Astrocyte of the spinal cord (primary cell): ENCODE measurements at places on chromosomes 1 and 21.

DNA sequence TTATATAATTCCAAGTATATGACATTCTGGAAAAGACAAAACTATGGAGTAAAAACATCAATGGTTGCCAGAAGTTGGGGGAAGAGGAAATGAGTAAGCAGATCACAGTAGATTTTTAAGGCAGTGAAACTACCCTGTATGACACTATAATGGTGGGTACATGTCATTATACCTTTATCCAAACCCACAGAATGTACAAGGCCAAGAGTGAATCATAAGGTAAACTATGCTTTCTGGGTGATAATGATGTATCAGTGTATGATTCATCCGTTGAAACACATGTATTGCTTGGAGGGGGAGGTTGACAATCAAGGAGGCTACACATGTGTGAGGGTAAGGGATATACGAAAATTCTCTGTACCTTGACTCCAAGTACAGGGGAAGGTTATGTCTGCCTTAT lies 862.7 kb downstream of the PLA2G4A start:
- peak; percentile 96 for DNase-seq

DNA sequence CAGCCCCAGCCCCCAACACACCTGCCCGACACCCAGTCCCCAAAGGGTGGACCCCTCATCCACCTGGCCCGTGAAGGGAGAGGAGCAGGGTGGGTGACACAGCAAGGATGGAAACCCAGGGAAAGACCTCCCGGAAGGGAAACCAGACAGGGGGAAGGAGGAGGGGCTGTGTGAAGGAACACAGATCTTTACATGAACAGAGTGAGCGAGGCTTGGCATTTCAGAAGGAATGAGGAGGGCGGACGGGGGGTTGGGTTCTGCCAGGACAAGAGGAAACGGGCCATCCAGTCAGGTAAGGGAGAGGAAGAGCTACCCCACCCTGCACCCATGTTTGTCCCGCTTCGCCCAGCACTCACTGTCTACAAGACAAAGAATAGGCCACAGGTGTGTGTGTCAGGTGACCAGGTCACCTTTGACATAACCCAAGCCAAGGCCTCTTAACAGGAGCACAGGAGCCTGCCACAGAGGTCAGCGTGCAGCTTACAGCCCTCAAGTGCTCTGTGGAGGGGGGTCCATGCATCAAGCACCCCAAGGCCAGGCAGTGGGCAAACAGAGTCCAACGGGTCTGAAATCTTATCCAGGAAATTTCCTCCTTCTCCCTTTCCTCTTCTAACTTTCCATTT lies 18.0 kb upstream of the PRDM15 start:
- no peak for DNase-seq

DNA sequence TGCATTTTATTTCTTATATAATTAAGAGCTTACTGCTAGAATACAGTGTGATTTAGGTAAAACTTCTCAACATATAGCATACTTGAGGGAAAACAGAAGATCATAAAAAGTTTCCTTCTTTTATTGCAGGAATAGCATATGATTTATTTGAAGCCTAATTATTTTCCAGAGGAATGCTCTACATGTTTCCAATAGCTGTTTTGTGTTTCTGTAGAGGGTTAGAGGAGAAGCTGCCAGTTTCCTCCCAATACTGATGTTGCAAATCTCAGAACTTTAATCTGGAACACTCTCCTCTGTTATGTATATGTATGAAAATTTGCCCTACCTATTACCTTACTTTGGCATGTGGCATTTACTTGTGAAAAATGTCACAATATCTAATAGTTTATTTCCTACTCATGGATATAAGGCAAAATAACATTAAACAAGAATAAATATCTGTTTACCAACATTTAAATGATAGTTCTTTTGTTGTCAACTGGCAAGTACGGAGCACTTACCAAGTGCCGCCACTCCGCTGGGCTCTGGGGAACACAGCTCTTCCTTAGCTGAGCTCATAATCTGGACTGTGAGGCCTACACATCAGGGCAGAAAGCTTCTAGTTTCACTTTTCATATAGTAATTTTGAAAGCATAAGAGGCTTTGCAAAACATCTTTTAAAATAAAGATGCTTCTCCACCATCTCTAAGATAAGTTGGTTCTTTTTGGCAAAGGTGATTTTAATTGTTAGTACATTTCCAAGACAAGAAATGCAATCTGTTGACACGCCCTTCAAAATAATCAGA lies 239.8 kb upstream of the C1orf105 start:
- peak; percentile 58 for DNase-seq

DNA sequence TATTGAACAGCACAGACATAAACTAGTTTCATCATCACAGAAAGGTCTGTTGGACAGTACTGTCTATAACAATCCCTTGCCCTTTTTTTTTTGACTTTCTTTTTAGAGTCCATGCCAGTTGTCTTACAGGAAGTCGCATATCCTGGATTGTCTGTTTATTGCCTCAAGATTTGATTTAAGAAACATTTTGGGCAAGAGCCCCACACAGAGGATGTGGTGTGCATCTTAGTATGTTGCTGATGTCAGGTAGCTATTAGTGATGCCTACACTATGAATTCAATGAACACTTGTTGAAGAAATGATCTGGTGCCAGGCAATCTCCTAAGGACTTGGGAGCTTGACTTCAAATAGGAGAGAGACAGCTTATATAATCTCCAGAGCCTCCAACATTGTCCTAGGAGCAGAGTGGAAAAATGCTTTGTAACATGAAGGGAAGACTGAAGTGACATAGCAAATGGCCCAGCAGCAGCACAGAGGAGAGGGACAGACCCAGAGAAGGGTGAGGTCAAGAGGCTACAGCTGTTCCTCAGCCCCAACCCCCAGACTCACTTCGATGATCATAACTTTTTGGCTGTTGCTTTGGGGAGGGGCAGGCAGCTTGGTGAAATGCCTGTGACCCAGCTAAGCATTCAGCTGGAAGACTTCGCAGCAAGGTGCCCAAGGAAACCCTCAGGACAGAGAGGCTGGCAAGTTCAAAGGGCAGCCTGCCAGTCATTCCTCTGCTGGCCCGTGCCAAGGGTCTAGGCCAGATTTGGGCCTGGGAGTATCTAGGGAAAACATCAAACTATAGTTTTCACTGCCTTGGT lies 7.5 kb upstream of the RAB29 start:
- no peak for DNase-seq

DNA sequence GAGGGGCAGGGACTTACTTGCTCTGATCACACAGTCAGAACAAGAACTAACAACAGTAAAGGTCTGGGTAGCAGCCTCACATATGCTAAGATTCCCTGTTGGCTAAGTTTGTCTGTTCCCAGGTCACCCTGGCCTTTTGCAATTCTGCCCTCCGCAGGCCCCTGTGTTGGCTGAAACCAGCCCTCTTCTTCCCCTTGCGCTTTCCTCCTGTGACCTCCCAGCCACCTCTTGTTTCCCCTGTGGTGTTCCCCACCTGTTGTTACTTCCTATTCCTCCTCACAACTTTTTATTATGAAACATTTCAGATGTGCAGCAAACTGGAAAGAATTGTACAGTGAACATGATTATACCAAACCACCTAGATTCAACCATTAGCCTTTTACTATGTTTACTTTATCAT lies 23.4 kb downstream of the MAPKAPK2 start:
- no peak for DNase-seq

DNA sequence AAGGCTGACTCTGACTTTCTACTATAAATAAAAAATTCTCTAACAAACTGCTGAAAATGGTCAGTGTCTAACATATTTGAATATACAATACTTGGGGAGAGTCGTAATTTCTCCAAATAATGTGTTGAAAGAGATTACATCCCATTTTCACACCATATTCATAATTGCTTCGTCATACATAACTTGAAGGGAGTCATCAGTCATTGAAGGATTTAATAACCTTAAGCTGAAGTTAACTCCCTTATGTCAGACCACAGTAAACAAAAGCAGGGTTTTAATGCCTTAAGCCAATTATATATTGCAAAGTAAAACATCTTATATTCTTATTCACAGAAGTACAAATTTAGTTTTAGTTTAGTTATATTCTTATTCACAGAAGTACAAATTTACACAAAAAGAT lies 129.9 kb downstream of the RERE start:
- no peak for DNase-seq

DNA sequence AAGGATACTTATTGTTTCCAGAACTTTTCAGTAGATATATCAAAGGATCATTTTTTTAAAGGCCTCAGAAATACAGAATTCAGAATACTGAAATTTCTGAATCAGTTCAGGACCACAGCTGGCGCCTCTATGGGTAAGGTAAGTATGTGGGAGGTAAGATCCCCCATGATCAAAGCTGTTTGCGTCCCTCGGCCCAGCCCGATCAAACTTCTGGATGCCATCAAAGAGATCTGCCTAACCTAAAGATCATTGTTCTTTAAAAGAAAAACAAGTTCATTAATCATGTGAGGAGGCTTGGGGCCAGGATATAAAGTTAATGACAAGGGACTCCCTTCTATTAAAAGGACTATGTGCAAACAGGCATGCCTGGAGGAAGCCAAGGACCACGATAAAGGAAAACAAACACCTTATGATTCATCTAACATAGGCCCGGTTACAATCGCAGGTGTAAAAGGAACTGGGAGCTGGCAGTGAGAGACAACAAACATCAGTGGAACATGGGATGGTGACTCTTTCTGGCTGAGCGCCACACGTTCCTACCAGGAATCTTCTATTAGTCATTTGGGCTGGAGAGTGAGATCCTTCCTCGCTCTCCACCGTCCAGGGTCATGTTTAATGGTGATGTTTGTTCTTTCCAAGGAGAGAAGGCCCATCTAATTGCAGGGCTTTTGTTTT lies 2.8 kb upstream of the BACE2 start:
- no peak for DNase-seq

- no peak for DNase-seq
These were observed 400.5 kb downstream of the PRDM2 start for GRCh38 chr1:14100444-14100843.

GRCh38 chr1:197773856-197774255 lies 1.4 kb downstream of the DENND1B start:
- peak; percentile 24 for DNase-seq

DNA sequence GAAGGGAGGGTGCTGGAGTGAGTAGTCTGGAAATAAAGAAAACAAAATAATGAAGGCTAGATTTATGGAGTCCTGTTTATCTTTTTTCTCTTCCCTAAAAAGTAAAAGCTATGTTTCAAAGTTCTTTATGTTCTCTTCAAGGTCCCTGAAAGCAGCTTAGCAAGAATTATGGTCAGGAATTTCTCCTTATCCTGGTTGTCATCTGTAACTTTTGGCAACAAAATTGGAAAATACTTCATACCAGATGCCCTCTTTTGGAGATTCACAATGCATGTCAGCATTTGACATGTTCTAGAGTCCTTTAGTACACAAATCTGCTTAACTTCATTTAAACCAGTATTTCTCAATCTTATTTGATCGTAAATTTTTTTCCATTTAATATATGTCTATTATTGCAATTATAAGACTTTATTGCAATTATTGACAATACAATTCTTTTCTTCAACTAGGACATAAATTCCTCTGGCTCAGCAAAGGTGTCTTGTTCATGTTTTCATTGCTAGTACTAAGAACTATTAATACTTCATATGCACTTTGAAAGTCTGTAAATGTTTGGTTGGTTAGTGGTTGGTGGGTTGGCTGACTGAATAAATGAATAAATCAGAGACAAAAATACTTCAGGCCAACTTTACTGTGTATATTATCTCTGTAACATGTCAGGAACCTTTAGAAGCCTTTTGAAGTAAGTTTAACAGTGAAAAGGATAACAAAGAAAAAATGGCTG lies 101.5 kb downstream of the ATP1B1 start:
- no peak for DNase-seq

DNA sequence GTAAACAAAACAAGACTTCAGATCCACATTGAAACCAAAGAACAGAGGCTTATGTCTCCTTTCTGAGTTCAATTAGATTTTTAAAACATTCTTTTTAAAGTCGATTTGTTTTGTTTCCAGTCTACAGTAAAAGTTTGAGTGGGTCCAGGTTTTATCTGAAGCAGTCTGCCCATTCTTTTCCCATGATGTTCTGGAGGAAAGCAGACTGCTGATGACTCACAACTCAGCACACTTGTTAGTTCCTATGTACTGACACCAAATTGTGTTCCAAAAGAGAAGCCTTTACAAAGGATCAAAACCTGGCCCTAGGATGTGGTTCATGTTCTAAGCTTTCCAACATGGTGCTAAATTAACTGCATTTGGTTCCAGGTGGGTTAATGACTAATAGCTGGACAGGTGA lies 11.4 kb upstream of the CCN1 start:
- DNase-seq: peak; percentile 84

DNA sequence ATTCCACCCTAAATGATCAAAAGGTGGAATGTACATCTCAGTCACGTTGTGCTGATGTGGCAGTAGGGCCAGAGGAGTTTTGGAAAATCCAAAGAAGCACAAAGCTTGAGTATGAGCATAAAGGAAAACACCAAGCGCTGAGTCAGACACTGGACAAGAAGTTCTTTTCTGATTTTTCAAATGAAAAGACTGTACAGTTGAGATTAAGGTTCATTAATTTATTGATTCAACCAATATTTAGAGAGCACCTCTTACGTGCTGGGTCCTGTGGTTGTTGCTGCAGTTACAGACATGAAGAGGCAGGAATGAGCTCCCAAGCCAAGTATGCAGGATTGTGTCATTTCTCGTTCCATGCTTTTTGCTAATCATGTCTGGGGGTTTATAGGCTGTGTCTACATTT lies 28.9 kb upstream of the APP start:
- peak; percentile 35 for DNase-seq

GRCh38 chr1:8790478-8790877 lies 27.0 kb downstream of the RERE start:
- DNase-seq: no peak

DNA sequence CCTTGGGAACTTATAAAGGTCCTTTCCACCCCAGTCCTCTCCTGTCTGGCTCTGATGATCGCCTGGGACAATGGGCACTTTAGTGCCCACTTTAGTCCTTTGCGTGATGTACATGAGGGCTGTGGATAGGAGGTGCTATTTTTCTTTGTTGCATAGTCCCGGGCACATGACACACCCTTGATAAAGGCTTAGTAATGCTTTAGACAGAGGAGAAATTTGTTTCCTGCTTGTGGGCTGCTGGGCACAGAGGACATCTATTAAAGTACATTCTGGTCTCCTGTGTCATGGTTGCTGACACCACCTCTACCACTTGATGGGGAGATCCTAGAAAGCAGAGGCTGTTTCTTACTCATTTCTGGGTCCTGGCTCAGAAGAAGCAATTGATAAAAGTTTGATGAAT lies 5.4 kb upstream of the KNCN start:
- peak; percentile 42 for DNase-seq

- DNase-seq: peak; percentile 69
These were observed 81.3 kb upstream of the RGS4 start for GRCh38 chr1:162987866-162988265.

- no peak for DNase-seq
These were observed 96.6 kb upstream of the VANGL1 start for GRCh38 chr1:115545096-115545720.

- DNase-seq: no peak
These were observed 93.8 kb downstream of the EPHB2 start for GRCh38 chr1:22804406-22804805.

DNA sequence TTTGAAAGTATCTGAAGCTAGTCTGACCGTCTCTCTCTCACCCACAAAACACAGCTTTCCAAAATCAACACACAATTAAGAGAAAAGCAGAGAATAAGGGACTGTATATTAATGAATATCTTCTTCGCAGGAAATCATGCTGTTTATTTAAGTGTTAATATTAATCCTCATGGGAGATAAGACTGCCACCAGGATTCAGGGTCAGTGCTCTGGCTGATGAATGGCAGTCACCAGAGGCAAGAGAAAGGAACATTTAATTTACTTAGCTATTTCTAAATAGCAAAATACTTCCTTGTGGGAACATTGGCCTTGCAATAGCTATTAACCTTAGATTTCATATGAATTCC lies 2.2 kb downstream of the SCYL3 start:
- no peak for DNase-seq

GRCh38 chr1:9078015-9078751 lies 8.7 kb upstream of the SLC2A5 start:
- peak; percentile 85 for DNase-seq

- DNase-seq: no peak
These were observed 190.0 kb upstream of the SAMSN1 start for GRCh38 chr21:14736162-14736561.
